ENCODE measurements at places on chromosomes 12 and 14. TPM values are rescaled to one million over a fixed set of nuclear protein-coding genes. Genes with fewer than 3 reads are reported as not detected.

The APOLD1 gene
- 4.7 TPM for total RNA-seq

The FOXA1 gene
- 271 TPM for total RNA-seq

The M6PR gene
- 310 TPM for total RNA-seq

The TAOK3 gene
- 17.7 TPM for total RNA-seq

The GLIPR1L1 gene
- not detected for total RNA-seq

The SLCO1B1 gene
- 0.18 TPM for total RNA-seq

The GON7 gene
- 7.7 TPM for total RNA-seq

The SERPINA10 gene
- 7.3 TPM for total RNA-seq

The HCAR1 gene
- 5.2 TPM for total RNA-seq

The IQSEC3 gene
- 0.19 TPM for total RNA-seq

The P2RX7 gene
- total RNA-seq = not detected

The PTPRO gene
- not detected for total RNA-seq

The KCNC2 gene
- not detected for total RNA-seq

The LRFN5 gene
- not detected for total RNA-seq

The MGP gene
- not detected for total RNA-seq

The NGB gene
- not detected for total RNA-seq

The BEGAIN gene
- not detected for total RNA-seq

The CTSG gene
- not detected for total RNA-seq

The MYH7 gene
- total RNA-seq = not detected

The PRKAB1 gene
- total RNA-seq = 34.5 TPM

All from Caco-2 (cell line).